ENCODE measurements at places on chromosomes 4 and X.

- no peak for DNase-seq
Observed at GRCh38 chr4:162869157-162869556, 297.5 kb downstream of the NAF1 start.

DNA sequence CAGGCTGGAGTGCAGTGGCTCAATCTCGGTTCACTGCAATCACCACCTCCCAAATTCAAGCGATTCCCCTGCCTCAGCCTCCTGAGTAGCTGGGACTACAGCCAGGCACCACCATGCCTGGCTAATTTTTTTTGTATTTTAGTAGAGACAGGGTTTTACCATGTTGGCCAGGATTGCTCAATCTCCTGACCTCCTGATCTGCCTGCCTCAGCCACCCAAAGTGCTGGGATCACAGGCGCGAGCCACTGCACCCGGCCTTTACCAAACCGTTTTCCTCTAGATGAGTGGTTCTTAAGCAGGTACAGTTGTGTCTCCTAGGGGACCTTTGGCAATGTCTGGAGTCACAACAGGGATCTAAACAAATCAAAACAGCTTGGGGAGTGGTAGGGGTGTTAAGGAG, 11.6 kb downstream of the AMELX start:
- DNase-seq: no peak

DNA sequence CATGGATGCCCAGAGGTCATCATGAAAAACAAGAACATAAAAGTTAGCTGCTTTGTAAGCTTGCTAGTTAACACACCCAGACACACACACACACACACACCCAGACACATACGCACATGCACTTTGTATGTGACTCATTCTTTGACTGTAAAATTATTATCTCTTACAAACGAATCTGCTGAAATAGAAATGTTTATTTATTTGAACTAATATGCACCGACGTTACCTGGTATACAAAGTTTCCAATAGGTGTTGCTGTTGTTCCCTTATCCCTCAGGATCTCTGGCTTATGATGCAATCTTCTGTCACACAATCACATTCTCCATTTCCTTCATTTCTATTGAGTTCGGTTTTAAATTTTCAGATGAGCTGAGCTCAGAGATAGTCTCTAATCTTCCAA, 209.3 kb downstream of the PTTG2 start:
- DNase-seq: no peak

GRCh38 chr4:131488772-131489171, 1660.3 kb upstream of the PCDH10 start:
- DNase-seq: no peak

DNA sequence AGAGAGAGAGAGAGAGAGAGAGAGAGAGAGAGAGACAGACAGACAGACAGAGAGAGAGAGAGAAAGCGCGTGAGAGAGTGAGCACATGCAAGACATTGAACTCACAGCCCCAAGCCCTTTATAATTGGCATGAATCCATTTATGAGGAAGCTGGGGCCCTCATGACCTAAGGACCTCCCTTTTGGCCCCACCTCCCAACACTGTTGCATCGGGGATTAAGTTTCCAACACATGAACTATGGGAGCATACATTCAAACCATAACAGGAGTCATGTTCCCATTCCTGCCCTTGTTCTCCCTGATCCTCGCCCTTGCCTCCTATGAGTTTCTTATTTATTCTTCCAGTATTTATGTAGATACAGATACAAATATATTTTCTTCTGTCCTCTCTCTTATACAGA, 269.8 kb upstream of the ARX start:
- no peak for DNase-seq

DNA sequence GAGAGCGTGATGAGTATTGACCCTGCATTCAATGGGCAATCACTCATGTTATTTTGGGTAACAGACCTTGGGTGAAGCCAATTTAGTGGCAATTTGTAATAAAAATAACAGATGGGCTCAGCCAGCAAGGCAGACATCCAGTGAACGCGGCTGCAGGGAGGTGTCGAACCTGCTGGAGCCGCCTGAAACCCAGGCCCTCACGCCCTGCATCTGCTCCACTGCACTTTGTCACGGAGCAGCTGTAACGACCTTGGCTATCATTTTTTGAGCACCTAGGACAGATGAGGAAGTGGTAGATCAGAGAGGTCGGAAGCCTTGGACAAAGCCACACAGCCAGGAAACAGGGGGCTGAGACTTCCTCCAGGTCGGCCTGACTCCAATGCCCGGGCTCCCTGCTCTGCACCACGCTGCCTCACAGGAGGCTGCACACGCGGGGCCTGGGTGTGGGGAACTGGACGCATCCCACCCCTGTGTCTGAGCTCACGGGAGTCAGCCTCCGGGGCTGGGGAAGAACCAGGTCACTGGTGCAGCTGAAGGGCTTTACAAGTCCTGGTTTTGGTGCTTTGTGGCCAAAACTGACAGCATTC, 19.4 kb downstream of the HMX1 start:
- no peak for DNase-seq

- DNase-seq: no peak
Observed at GRCh38 chr4:105246712-105247111, 100.0 kb downstream of the TET2 start.

DNA sequence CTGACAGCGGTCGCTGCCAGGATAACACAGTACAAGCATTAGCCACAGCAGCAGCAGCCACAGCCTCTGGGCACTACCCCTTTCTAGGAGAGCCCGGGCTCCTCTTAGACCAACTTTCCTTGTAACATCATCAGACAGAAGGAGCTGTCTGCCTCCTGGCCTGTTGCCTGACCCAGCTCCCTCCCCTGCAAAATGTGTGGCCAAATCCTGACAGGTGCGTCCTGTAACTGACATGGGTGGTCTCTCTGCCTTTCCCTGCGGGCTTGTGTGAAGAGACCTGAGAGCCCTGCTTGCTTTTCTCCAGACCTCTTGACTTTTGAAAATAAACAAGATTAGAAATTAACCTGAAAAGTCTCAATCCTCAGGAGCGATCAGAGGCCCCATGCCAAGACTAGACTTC, 824.9 kb downstream of the RAPGEF2 start:
- no peak for DNase-seq

DNA sequence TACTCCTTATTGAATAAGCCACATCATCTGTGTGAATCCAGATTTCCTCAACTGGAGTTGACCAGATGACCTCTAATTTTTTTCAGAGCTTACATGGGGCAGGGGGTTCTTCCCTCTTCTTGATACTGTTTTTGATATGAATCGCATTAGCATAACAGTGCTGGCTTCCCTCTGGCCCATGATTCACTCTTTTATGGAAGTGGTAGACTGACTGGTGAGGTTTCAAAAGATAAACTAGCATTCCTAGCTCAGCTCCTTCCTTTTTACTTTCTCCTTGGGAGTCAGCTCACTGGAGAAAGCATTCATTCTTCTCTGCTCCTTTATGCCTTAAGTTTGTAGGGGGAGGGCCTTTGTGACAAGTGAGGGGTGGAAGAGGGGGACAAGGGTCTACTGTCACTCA, 161.0 kb upstream of the FGF13 start:
- no peak for DNase-seq

GRCh38 chr4:92636038-92636806, 332.5 kb downstream of the GRID2 start:
- DNase-seq: no peak

- DNase-seq: no peak
Observed at GRCh38 chr4:1979477-1980196, 29.1 kb downstream of the NELFA start.

- no peak for DNase-seq
Observed at GRCh38 chr4:42541647-42542046, 115.3 kb downstream of the ATP8A1 start.
